NCI-H1417 (cell line): ENCODE measurements at places on chromosomes 5 and 9.

GRCh38 chr5:144731786-144732185, 561.1 kb downstream of the KCTD16 start:
- DNase-seq, result no peak

DNA sequence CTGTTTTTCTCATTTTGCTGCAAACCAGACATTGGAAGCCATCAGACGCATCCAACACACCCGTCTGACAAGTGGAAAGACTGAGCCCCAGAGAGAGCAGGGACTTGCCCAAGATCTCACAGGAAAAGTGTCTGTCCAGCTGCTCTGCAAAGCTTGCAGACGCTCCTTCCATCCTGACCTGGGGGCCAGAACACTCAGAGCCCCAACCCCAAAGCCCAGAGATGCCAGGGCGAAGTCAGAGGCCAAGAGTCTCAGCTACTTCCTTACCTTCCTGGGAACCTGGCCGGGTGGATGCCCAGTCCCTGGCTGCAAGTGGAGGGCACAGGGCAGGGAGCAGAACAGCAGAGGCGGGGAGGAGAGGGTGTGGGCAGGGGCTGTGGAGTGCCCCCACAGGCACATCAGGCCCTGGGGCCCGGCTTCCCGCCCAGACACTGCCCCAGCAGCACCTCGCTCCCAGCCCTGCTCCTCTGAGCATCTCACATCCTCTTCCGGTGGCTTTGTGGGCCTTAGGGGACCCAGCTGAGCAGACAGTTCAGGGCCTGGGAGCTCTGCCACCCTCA, 9.7 kb upstream of the RALGDS start:
- no peak for DNase-seq

- DNase-seq, result no peak
Observed at GRCh38 chr5:119370486-119370885, 14.7 kb downstream of the TNFAIP8 start.

DNA sequence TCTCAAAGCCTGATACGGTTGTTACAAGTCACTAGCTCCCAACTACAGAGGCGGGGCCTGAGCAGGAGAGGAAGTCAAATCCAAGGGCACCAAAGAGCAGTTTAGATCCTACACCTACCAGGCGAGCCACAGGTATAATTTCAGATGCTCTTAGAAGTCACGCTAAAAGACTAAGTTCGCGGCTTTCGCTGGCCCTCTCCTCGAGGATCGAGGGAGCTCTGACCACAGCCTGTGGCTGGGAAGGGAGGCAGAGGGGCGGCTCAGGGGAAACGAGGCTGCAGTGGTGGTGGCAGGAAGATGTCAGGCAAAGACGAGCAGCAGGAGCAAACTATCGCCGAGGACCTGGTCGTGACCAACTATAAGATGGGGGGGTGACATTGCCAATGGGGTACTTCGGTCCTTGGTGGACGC, 48.6 kb downstream of the SEMA4D start:
- DNase-seq, result no peak

GRCh38 chr5:68352166-68352565, 136.6 kb downstream of the PIK3R1 start:
- DNase-seq, result no peak

DNA sequence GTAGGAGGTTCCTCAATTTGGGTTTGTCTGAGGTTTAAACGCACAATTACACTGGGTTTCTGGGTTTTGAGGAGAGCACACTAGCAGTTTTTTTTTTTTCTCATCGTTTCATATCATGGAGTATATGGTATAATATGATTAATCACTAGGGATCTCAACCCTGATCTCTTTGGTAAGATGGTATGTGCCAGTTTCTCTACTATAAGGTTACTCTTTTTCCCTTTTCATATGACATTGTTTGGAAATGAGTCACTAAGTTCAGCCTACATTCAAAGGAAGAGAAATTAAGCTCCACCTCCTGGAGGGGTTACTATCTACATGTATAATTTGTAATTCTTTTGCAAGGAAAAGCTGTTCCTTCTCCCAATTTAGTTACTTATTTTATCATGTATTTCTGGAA, 35.2 kb downstream of the MTRR start:
- DNase-seq, result no peak

GRCh38 chr5:59034498-59035186, 451.8 kb downstream of the RAB3C start:
- DNase-seq, result peak; percentile 39

DNA sequence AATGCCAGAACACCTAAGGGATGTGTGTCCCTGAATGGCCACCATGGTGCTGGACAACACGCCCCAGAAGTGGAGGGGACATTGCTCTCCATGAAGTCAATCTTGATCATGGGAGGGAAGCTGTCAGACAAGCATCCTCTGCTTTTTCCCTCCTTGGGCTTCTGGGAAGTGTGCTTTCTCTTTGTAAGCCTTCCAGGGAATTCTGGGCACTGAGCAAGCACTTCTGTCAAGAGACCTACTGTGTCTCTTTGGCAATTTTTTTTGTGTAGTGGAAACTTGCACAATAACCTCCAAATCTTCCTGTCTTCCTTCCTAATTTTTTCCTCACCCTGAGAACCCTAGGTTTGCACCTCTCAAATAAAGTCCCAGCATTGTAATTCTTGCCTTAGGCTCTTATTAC, 132.0 kb downstream of the SEC61B start:
- no peak for DNase-seq

DNA sequence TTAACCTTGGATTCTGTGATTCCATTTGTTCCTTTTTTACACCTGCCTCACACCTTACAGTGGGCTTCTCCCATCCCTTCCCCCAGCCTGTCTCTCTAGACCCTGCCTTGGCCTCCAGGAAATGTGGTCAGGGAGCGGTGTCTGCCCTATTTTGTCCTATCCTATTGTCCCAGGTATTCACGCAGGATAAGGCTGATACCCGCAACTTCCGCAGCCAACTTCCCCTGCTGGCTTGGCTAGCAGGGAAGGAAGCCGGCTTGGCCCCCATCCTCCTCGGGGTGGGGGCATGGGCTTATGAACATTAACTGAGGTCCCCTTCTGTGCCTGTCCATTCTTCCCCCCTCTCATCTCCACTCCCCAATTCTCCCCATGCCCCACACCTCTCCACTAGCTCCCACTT, 3.5 kb downstream of the CSF1R start:
- DNase-seq, result no peak

- no peak for DNase-seq
Observed at GRCh38 chr9:19521205-19521604, 112.4 kb downstream of the ACER2 start.

GRCh38 chr9:124693403-124693802, 77.7 kb downstream of the NR6A1 start:
- no peak for DNase-seq
